ENCODE measurements at places on chromosomes 5 and 9. TPM values are rescaled to one million over a fixed set of nuclear protein-coding genes. Genes with fewer than 3 reads are reported as not detected.

The LAMC3 gene
- 7.2 TPM for total RNA-seq

The CDC42SE2 gene
- 326 TPM for total RNA-seq

The ZSWIM6 gene
- 11.6 TPM for total RNA-seq

The GAPVD1 gene
- 63.5 TPM for total RNA-seq

The TXNDC8 gene
- total RNA-seq = not detected

The SH3RF2 gene
- not detected for total RNA-seq

The COX7C gene
- 573 TPM for total RNA-seq

The FGFR4 gene
- total RNA-seq = 1.8 TPM

The CCDC152 gene
- total RNA-seq = 9.6 TPM

The SREK1IP1 gene
- total RNA-seq = 25.9 TPM

The PSIP1 gene
- total RNA-seq = 184 TPM

The PCDHB8 gene
- total RNA-seq = not detected

The ORM2 gene
- not detected for total RNA-seq

The LCN15 gene
- not detected for total RNA-seq

The SEMA6A gene
- not detected for total RNA-seq

The NR2F1 gene
- not detected for total RNA-seq

The NR5A1 gene
- not detected for total RNA-seq

The PCDHB9 gene
- not detected for total RNA-seq

The SHOC1 gene
- total RNA-seq = not detected

The C5orf46 gene
- total RNA-seq = not detected

The MARVELD2 gene
- 1.7 TPM for total RNA-seq

The KIAA0825 gene
- total RNA-seq = 1.2 TPM

The GFRA3 gene
- not detected for total RNA-seq

The AQP7 gene
- 0.71 TPM for total RNA-seq

The TMEM267 gene
- 19.7 TPM for total RNA-seq

The PRRT1B gene
- not detected for total RNA-seq

The PLPP7 gene
- total RNA-seq = 0.82 TPM

The CDH6 gene
- total RNA-seq = not detected

The FOXD4 gene
- 0.60 TPM for total RNA-seq

The BAAT gene
- not detected for total RNA-seq

The FCN2 gene
- not detected for total RNA-seq

The EQTN gene
- total RNA-seq = not detected

The RNF183 gene
- total RNA-seq = not detected

The PCDHGA11 gene
- total RNA-seq = 0.36 TPM

The TMEM174 gene
- not detected for total RNA-seq

The ZNF883 gene
- total RNA-seq = 2.7 TPM

The ADAMTSL1 gene
- not detected for total RNA-seq

The CCL27 gene
- total RNA-seq = not detected

The ACOT12 gene
- total RNA-seq = not detected

The AK8 gene
- total RNA-seq = not detected

The DMAC1 gene
- 34.7 TPM for total RNA-seq

The IL13 gene
- total RNA-seq = not detected

The RFK gene
- total RNA-seq = 14.0 TPM

The PRLR gene
- total RNA-seq = not detected

The ATP6V0E1 gene
- 141 TPM for total RNA-seq

The CATSPER3 gene
- total RNA-seq = 0.78 TPM

The ZCCHC7 gene
- total RNA-seq = 56.0 TPM

The GRXCR2 gene
- not detected for total RNA-seq

The CTSL gene
- total RNA-seq = 27.3 TPM

The GKAP1 gene
- total RNA-seq = 17.5 TPM

The FRRS1L gene
- not detected for total RNA-seq

The MARCHF11 gene
- total RNA-seq = not detected
